ENCODE measurements at places on chromosomes 13 and 19.

DNA sequence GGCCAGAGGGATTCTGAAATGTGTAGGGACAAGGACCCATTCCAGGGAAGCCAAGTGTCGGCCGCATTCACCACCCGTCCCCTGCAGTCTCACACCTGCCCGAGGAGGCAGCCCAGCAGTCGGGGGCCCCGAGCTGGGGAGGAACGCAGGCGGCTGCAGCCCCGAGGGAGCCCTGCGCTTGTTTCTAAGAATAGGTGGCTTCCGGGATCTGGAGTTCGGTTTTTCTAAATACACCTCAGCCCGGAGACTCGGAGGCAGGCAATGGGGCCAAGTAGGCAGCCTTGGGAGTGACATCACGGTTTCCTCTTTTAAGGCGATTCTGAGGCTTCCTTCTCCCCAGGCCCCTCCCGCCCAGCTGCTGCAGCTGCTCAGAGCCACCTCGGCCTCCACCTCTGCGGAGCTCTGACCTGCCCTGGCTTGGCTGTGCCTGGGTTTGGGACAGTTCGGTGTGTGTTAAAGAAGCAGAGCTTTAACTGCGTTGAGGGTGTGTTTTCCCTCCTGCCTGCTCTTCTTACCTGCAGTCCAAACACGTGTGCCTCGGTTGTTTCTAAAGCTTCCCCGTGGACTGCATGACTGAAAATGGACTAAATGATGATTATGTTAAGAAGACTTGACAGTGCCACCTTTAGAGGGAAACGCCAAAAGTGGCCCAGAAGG lies 80.5 kb downstream of the COL4A2 start:
- DNase-seq: no peak

GRCh38 chr13:101258509-101258908 lies 157.8 kb downstream of the NALCN start:
- DNase-seq: no peak

- no peak for DNase-seq
Measured at GRCh38 chr19:6241056-6241455, 38.7 kb downstream of the MLLT1 start.

DNA sequence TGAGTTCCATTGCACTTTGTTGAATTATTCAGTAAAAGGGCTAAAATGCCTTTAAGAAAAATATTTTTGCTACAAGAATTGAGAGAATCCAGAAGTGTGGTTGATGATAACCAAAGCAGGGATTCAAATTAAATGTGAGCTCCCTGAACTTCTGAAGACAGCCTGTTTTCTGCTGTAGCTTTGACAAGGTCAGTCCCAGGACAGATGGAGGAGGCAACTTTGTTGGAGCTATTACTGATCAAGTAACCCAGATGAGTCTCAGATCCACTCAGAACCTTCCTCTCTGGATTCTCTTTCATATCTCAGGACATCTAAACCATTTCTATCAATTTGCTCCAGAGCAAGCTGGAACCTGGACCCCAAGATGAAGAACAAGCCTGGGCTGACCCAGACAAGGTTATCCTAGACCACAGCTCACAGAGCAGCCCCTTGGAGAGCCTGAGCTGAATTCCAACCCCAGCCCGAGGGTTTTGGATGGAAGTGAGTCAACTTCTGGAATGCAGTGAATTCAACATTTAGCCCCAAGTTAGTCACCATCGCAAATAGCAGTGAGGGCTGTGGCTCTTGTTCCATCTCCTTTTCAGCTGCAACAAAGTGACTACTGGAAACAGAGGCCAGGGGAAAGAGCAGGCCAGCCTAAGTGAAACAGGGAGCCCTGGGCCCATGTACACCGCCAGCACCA lies 137.8 kb upstream of the TSC22D1 start:
- DNase-seq: no peak

DNA sequence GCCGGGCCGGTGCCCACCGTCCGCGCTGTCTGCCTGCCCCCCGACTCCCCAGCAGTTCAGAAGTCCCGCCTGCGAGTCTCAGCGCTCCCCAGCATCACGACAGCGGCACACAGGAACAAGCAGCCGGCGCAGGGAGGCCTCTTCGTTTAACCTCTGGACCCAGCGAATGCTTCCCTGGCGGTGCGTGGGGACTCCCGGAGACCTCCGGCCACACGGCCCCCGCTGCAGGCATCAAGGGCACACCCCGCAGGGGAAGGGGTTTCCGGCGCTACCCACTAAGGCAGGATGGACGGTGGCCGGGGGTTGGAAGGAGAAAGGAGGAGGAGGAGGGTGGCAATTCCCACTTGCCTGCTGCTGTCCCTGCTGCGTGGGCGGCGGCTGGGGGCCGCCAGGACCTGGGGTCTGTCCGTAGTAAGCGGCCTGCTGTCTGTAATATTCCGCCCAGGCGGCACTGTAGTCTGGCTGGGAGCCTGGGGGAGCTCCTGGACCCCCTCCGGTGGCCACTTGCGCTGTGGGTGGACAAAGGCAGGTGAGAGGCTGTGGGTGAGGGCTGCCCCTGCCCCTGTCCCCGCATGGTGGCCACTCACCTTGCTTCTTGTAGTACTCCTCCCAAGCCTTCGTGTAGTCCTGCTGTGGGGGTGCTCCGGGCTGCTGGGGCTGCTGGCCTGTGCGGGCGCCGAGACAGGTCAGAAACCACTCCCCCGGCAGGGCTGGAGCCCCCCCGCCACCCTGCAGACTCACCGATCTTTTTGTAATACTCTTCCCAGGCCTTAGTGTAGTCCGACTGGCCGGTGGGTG lies 9.6 kb downstream of the KHSRP start:
- no peak for DNase-seq

GRCh38 chr19:16204005-16204294 lies 6.2 kb downstream of the AP1M1 start:
- DNase-seq: no peak

DNA sequence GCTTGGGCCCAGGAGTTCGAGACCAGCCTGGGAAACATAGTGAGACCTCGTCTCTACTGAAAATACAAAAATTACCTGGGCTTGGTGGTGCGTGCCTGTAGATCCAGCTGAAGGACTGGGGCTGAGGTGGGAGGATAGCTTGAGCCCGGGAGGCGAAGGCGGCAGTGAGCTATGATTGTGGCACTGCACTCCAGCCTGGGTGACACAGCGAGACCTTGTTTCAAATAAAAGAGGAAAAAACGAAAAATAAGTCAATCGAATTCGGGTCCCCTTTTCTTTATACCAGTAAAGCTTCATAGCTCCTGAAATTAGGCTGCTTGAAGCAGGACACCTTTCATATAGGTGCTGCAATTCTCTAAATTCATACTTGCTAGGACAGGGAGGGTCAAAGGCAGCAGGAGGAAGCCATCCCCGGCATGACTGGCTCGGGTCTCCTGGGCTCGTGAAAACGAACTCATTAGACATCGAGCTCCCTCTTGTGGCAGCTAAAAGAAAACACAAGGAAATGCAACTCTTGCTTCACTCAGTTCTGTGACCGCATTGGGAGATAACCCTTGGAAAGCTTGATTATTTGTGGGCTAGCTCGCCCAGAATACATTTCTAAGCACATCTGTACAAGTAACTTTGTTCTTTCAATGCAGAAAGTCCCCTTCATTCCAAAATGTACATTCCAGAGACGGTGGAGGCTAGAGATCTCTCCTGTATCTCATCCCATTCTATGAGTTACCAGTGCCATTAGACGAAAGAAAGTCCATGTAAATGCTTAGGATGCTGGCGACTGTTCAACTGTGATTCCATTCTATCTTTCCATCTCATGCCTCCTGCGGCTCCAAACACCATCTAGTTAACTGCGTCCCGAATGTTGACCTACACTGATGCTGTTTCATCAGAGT lies 16.8 kb downstream of the FPR2 start:
- no peak for DNase-seq

GRCh38 chr13:51728972-51729371 lies 75.0 kb downstream of the DHRS12 start:
- DNase-seq: no peak

GRCh38 chr13:99873832-99874430 lies 97.6 kb downstream of the ZIC5 start:
- no peak for DNase-seq
